ENCODE measurements at places on chromosomes 5 and 9.
A peak's percentile ranks its signal among the peaks of the same experiment; 100 is the strongest.

- no peak for DNase-seq
Observed at GRCh38 chr5:158435161-158435616, 576.2 kb upstream of the CLINT1 start.

DNA sequence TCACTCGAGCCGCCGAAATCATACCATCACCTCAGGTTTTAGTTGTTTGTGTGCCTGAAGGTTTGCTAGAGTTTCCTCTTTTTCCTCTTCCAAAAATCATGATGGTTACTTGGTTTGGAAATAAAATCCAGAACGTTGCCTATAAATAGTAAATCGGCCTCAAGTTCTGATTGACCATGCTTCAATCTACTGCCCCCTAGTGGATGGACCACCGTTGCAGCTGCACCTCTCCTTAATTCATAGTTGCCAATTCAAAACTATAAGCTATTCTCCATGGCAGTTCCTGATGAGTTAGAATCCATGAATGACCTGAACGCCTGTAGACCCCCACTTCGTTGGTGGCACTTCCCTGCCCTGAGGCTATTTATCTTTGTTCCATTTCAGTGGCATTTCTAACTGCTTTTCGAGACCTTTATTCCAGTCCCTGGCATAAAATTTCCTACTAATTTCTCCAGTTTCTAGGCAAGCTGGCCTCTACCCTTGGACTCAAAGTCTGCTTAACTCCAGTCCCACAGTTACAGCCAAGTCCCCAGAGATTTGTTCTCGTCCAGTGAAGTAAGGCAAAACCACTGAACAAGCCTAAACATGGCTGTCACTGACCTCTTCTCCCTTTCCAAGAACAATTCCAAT is 422.6 kb downstream of the EFNA5 start:
- DNase-seq, result peak; percentile 12

DNA sequence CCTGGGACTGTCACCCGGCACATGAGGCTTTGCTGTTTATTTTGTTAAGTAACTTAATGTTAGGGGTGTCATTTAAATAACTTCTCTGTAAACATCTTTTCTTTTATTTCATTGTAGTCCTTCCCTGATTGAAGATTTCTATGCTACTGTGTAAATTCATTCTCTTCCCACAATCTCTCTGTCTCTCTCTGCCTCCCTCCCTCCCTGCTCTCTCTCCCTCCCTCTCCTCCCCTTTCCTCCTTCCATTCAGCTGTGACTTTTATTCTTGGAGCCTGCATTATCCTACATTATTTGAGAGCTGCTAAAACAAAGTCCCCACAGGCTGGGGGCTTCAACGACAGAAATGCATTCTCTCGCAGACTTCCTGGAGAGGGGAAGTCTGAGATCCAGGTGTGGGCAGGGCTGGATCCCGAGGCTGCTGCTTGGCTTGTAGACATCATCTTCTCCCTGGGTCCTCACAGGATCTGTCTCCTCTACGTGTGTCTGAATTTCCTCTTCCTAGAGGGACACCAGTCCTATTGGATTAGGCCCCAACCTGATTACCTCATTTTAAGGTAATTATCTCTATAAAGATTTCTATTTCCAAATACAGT is 18.4 kb downstream of the UBE2QL1 start:
- DNase-seq, result no peak

- no peak for DNase-seq
Observed at GRCh38 chr5:32445831-32446614, 1.5 kb upstream of the ZFR start.

- DNase-seq, result no peak
Observed at GRCh38 chr9:34717996-34718614, 8.2 kb upstream of the CCL21 start.

GRCh38 chr5:96691503-96692303 is 29.5 kb downstream of the CAST start:
- DNase-seq, result peak; percentile 20

GRCh38 chr9:129590466-129590865 is 30.4 kb downstream of the C9orf50 start:
- no peak for DNase-seq

DNA sequence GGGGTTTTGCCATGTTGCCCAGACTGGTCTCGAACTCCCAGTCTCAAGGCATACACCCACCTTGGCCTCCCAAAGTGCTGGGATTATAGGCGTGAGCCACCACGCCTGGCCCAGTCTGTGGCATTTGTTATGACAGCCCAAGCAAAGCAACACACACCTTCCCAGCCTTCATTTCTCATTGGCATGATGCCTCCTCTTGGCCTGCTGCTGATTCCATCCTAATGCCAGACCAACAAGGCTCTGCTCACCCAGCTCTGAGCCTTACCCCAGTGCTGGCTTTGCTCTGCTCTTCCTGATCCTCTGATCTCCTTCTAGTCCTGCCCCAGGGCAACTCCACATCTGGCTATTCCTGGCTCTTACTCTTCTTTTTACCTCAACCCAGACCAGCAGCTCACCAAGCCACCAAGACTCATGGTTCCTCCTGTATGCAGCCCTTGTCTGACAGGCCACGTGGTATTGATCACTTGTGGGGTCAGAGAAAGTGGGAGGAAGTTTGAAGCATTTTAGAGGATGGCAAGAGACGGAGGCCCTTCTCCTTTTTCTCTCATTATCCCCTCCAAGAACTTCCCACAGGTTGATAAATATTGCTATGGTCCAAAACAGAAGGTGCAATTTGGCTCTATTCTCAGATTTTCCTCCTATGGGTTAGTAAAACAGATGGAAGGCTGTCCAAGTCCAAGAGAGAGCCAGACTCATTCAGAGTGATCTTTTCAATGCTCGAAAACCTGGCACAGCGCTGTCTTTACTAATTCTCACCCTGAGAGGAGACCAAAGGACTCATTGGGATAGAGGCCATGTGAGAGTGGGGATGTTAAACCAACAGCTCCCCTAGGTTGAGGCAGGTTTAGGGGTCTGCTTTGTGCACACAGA is 958 bp downstream of the CD180 start:
- no peak for DNase-seq

- no peak for DNase-seq
Observed at GRCh38 chr5:140337880-140338279, 8.5 kb downstream of the HBEGF start.

GRCh38 chr5:82719368-82719767 is 357.8 kb downstream of the TMEM167A start:
- no peak for DNase-seq

- DNase-seq, result no peak
Observed at GRCh38 chr9:22165144-22165543, 156.0 kb upstream of the CDKN2B start.

- peak; percentile 9 for DNase-seq
Observed at GRCh38 chr5:134603059-134603458, 29.6 kb downstream of the SAR1B start.

- DNase-seq, result no peak
Observed at GRCh38 chr5:79893976-79894375, 97.1 kb downstream of the MTX3 start.

DNA sequence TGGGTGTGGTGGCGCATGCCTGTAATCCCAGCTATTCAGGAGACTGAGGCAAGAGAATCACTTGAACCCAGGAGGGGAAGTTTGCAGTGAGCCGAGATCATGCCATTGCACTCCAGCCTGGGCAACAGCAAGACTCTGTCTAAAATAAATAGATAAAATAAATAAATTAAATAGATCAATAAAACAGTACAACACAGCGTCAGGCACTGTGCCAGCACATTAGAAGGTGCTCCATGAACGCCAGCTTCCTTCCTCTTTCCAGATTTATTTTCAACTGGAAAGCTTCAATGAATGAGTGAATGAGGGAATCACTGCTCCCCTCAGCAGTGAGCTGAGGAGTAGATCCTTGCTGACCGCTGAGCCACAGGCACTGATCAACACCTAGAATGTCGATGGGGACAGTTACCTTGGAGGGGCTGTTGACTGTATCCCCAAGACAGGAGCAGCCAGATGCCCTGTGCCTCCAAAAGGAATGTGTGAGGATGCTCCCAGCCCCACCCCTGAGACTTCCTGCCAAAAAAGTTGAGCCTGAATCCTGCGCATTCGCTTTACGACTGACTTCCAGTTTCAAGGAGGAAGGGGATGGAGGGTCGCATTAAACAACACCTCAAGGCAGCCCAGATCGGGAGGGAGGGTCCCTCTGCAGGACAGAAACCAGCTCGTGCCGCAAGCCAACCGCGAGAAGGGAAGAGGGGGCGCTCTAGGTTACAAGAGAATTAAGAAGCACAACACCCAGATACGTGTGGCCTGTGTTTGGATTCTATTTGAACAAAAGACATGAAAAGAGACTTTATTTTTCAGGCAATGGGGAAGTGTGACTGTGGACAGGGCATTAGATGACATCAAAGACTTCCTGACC is 54.0 kb upstream of the CNOT6 start:
- DNase-seq, result no peak

DNA sequence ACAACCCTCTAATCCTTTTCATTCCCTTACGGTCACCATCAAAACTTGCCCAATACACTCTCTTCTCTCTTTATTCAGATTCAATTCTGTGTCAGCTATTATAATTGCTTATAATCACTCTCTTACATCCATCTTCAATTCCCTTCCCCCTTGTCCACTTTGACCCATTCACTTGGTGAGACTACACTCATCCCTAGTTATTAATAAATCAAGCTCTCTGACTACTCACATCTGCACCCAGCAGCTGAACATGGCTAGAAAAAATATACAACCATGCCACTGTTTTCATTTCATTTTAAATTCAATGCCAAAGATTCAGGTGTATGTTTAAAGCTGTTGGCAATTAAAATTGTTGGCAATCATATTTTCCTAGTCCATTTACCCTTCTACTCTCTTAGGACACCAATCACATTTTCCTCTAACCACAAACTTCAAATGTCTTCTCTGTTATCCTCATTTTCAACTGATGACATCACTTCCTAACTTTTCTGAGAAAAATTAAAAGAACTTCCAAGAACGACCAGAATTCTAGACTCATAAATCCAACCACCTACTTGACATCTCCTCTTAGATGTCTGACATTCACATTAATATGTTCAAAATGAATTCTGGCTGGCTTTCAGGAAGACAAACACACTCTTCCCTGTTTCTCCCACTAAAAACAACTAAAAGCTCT is 5.5 kb downstream of the C5orf15 start:
- DNase-seq, result no peak

GRCh38 chr9:800591-801150 is 40.8 kb upstream of the DMRT1 start:
- DNase-seq, result no peak

- DNase-seq, result no peak
Observed at GRCh38 chr9:107712390-107712789, 222.8 kb upstream of the KLF4 start.

DNA sequence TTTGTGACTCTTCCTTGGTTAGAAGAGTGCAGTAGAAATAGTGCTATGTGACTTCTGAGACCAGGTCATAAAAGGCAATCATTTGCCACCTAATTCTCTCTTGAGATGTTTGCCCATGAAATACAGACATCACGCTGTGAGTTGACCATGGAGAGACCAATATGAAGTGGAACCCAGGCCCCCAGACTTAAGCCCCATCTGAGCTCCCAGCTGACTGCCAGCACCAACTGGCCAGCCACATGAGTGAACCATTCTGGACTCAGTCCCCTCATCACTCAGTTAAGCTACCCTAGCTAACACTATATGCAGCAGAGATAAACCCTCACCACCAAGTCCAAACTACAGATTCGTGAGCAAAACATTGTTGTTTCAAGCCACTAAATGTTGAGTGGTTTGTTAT is 60.7 kb upstream of the NIPBL start:
- no peak for DNase-seq

GRCh38 chr9:87498046-87498810 is 561 bp downstream of the DAPK1 start:
- no peak for DNase-seq

DNA sequence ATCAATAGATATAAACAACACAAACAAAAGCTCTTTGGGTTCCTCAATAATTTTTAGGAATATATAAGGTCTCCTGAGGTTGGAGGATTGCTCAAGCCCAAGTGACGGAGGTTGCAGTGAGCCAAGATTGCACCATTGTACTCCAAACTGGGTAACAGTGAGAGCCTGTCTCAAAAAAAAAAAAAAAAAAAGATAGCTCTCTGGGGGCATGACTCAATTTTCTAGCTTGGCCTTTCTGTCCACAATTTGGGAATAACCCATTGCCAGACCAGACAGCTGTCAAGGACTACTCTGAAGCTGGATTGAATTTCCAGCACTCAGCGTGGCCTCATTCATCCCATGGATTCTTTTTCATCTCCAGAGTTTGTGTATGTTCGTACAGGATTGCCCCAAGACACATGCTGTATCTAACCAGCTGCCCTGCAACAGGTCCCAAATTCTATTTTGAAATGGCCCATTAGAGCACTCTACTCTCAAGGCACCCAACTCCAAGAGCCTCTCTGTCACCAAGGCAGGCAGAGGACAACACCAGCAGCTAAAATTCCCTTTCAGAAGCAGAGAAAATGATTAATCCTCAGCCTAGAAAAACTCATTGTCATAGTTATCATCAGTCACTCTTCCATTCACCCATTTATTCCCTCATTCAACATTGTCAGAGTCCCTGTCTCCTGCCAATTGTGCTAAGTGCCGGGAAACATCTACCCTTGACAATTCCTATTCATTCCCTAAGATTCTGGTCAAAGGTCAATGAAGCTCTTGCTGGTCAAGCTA is 8.7 kb downstream of the FAM193B start:
- DNase-seq, result no peak

DNA sequence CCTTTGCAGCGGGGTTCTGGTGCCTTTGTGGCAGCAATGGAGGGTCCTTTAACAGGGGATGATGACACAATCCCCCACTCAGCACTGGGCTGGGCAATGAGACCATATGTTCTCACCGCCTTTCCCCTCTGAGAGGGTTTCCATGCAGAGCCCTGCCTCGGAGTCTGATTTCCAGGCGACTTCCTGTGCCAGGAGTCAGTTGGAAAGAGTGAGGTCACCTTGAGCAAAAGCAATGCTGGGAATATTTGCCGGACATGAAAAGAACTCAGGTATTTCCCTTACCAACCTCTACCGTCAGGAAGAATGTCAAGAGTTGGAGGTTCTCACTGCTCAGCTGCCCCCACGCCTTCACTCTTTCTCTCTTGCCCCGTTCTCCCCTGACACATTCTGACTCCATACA is 284.2 kb upstream of the IRX1 start:
- no peak for DNase-seq

GRCh38 chr5:9467199-9468059 is 78.4 kb downstream of the SEMA5A start:
- DNase-seq, result no peak

- DNase-seq, result no peak
Observed at GRCh38 chr5:171850324-171850947, 64.8 kb downstream of the SMIM23 start.

DNA sequence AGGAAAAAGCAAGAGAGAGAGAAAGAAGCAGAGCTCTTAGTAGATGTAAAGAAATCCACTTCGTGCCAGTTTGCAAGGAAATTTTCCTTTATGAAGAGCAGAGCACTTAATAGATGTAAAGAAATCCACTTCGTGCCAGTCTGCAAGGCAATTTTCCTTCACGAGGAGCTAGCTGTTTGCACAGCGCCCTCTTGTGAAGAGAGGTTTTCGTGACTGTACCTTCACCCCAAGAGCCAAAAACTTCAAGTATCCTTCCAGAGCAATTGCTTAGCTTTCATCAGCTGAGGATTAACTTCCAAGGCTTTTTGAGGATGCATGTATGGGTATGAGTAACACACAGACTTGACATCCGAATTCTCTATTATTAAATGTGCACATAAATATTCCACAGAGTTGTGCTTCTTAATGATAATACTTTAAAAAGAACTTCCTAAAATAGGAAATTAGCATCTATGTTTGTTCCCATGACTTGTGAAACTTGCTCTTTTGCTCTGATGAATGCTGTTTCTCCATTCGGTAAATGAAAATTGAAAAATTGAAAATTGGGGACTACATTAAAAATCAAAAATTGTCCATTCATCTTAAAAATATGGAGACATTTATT is 525.6 kb downstream of the PDE4D start:
- peak; percentile 25 for DNase-seq

All from amniotic stem cell (primary cell).